ENCODE measurements at places on chromosomes 6 and 20. TPM values are rescaled to one million over a fixed set of nuclear protein-coding genes. Genes with fewer than 3 reads are reported as not detected.

GRCh38 chr20:35595456-35595855 lies 20.2 kb upstream of the SPAG4 start:
- no peak for DNase-seq

DNA sequence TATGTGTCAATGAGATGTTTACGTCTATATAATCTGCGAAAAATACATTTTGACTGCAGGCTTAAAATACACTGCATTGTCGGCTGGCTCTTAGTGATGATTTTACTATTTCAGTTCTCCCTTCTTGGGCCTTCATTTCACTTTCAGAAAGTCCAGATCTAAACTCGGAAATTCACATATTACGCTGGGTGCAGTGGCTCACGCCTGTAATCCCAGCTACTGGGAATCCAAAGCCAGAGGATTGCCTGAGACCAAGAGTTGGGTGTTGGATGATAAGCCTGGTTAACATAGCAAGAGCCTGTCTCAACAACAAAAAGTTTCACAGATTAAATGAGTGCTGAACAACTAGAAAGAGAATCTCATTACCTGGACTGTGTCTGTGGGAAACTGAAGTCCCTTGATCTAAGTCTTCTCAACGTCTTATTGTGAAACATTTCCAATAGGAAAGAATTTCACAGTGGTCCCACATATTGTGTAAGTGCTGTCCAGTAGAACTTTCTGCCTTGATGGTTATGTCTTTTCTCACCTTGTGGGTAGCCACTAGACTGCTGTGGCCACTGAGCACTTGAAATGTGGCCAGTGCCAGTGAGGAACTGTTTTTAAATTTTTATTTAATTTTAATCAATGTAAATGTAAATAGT lies 1.9 kb downstream of the GINM1 start:
- DNase-seq: no peak

DNA sequence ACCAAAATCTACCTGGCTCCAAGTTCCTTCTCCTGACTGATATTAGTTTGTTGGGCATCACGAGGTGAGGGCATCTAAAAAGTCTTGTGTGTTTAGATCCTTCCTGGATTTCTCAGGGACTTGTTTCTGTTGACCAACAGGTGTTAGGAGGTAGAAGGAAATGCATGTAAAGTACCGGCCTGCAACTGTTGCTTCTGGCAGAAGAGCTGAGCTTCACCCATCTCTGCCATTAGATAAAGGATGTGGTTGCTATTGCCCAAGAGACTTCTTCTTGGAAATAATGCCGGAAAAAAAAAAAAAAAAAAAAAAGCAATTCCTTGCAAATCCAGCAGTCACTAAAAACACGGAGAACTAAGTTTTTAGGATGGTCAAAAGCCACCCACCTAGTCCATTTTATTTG lies 303.1 kb downstream of the CDH26 start:
- DNase-seq: no peak

DNA sequence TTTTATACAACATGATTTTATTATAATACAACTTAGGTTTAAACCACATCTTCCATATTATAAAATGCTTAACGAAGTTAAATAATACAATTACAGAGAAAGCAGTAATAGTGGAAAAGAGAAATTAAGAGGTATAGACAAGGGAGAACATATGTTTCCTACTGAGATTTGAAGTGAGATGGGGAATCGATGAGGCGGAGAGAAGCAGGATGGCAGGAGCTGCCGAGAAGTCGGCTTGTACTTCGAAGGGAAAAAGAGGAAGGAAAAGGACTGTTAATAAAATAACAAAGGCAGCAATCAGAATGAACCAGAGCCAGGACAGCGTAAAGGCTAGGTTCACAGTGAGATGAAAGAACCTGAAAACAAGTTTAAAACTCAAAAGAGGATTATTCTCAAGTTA lies 15.4 kb downstream of the FBXL4 start:
- peak; percentile 11 for DNase-seq

GRCh38 chr20:15634102-15634501 lies 939.1 kb downstream of the KIF16B start:
- DNase-seq: no peak

DNA sequence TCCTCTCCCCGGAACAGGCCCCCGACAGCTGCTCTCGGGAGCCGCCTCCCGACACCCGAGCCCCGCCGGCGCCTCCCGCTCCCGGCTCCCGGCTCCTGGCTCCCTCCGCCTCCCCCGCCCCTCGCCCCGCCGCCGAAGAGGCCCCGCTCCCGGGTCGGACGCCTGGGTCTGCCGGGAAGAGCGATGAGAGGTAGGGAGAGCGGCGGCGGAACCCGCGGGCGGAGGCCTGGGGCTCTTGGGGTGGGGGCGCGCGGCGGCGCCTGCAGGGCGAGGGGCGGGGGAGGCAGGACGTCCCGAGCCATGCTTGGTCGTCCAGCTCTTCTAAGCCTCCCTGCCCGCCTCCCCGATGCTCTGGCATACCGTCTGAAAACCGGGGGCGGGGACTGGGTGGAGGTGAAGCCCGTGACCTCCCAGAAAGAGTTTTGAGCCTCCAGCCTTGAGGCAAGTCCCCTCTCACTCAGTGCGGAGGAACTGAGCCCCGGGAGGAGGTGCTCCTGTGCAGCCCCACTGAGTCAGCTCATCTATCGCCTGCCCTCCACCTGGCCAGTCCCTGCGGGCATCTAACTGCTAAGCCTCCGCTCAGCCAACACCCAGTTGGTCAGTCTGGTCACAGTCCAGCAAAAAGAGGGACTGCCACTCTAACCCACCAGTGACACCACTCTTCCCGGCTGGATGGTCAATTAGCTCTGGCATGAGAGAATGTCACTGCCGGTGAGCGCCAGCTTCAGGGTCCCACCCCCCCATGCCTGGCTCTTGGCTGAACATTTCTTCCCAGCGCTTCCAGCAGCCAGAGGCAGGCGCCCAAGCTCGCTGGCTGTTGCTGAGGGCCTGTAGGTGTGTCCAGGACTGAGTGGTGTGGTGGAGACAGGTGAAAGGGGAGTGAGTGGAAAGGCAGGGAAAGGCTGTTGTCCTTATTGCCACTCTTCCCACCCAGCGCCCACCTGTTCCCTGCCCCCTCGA lies 482 bp downstream of the DDR1 start:
- peak; percentile 76 for DNase-seq

- no peak for DNase-seq
Observed at GRCh38 chr6:169857343-169858292, 106.2 kb downstream of the ERMARD start.

DNA sequence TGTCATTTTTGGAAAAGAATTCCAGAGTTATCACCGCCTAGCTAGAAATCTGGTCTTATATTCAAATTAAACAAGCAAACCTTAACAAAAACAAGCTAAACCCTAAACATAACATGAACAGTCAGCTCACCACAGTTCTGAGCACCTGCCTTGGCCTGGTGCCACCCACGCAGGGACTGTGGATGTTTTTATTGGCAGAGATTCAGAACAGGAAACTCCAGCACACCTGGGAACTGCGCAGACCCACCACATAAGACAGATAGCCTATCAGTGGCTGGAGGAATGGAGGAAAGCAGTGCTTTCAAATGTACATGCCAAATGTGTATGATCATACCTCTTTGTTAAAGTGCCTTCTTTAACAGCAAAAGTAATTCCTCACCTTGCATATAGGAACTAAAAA lies 8.9 kb downstream of the SLC16A10 start:
- DNase-seq: no peak

GHRH gene
- total RNA-seq: not detected

MCHR2 gene
- not detected for total RNA-seq

Measured in neural progenitor cell (in vitro differentiated cells).